ENCODE measurements at places on chromosomes 6 and 20.

DNA sequence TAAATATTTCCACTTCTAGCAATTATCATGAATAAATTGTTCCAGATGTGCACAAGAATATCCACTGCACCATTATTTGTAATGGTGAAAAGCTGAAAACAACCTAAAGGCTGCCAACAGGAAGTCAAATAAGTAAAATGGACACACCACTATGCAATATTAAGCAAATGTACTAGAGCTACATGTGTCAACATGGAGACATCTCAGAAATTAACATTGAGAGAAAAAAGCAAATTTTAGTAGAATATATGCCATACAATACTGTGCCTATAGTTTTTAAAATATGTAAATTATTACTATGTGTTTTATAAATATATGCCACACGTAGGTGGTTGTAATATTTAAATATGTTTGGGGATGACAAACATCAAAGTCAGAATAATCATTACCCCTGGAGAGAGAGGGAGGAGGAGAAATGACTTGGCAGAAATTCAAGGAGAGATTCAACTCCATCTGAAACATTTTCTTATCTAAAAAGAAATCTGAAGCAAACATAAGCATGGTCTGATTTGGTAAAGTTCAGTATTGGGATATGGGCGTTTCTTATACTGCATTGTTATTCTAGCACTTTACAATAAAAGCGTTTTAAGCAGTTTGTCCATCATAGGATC lies 475.5 kb downstream of the QKI start:
- DNase-seq: no peak

DNA sequence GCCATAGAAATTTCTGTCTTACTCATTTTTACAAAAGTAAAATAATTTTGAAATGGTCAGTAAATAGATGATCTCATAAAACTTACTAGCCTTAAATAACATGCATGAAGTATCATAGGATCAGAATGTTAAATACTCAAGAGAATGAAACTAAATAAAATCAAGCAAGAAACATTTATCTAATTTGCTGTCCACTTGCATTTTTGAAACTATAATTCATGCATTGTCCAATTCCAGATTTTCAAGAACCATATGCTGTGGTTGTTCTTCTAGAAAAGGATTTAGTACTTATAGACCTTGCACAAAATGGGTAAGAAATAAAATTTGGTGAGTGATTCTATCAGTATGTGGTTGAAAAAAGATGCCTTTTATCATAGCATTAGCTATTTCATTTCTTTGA lies 107.0 kb downstream of the STXBP5 start:
- no peak for DNase-seq

GRCh38 chr6:47897247-47897646 lies 115.4 kb downstream of the OPN5 start:
- no peak for DNase-seq

GRCh38 chr20:63930971-63931553 lies 25.2 kb downstream of the UCKL1 start:
- no peak for DNase-seq

- DNase-seq: no peak
These were observed 12.2 kb upstream of the LRP11 start for GRCh38 chr6:149876241-149876933.

- DNase-seq: no peak
These were observed 46.9 kb downstream of the HLA-A start for GRCh38 chr6:29989211-29989610.

DNA sequence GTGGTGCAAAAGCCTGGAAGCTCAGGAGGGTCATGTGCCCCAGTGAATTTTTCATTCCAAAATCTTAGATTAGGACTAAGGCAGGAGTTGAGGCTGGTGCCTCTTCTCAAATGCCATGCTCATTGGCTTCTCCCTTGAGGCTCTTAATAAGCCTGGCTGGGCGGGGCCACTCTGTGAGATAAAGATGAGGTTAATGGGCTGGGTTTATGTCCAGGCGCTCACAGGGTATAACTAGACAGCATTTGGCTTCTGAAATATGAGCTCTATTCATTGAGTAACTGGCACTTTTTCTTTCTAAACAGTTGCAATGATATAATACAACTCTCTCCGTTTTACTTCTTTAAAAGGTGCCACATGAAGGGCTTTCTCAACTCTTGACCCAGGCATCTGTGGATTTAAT lies 156.3 kb downstream of the SCML4 start:
- DNase-seq: no peak

DNA sequence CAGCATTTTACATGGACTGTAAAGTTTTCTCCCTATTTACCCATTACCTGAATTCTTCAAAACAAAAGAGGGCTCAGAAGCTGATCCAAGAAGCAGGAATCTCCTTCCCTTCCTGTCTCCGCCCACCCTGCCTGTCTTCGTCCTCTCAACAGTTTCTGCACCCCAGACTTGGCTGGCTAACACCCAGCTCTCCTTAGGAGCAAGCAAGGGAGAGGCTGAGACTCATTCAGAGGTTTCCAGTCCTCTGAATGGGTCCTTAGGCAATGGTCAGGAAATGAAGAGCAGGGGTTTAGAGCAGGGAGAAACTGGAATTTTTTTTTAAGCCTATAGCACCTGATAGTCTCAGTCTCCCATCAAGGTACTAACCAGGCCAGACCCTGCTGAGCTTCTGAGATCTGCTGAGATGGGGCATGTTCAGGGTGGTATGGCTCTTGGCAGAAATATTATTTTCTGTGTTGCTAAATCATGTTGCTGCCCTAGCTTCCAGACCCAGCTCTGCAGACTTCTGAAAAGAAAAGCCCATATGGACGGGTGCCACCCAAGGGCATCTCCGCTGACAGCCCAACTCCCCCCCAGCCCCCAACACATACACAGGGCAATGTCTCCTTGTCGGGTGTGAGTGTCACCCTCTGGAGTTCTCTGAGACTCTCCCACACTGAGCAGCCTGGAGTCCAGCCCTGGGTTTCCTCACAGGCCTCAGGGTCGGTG lies 74.6 kb upstream of the CD93 start:
- DNase-seq: no peak

All from CD4-positive, alpha-beta T cell treated with Interferon alpha-2 for 1 hour (primary cell).